Activated B cell treated with CpG ODN at 0.5 μM for 24 hours (primary cell): ENCODE measurements at places on chromosomes 6 and 20. TPM values are rescaled to one million over a fixed set of nuclear protein-coding genes. Genes with fewer than 3 reads are reported as not detected.

DNA sequence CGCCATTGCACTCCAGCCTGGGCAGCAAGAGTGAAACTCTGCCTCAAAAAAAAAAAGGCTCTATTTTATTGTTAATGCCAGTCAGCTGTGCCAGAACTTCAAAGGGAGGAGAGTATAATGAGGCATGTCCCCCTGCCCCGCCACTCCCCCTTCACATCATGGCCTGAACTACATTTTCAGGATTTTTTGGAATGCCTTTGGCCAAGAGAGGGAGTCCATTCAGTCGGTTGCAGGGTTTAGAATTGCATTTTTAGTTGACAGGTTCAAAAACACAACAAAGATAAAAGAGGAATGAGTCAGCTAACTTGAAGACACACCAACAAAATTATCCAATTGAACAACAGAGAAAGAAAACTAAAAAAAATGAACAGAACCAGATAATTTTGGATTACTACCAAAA is 59.1 kb downstream of the CEP43 start:
- peaks cover 23% of the 10 kb centered on the region for H3K4me1 ChIP-seq
- no peak overlapping the region for H3K27ac ChIP-seq
- no peaks in the 10 kb centered on the region for H3K27me3 ChIP-seq
- no peak for DNase-seq
- no peaks in the 10 kb centered on the region for H3K36me3 ChIP-seq

DNA sequence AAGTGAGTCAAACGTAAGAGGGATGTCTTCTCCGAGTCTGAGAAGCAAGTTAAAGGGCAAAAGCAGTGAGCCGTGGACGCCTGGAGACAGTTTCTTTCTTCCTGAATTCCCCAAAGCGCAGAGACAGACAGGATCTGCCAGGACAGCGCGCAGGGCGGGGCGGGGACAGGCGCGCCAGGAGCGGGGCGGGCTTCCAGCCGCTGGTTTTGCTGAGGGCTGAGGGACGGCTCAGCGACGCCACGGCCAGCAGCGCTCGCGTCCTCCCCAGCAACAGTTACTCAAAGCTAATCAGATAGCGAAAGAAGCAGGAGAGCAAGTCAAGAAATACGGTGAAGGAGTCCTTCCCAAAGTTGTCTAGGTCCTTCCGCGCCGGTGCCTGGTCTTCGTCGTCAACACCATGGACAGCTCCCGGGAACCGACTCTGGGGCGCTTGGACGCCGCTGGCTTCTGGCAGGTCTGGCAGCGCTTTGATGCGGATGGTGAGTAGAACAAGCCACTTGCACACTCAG is at the start of gene SCGN:
SCGN (plus strand) TSS at position 209 of the 509 bp plus-strand sequence; CDS start at position 398, 189 bp downstream.
- no peaks in the 10 kb centered on the region for H3K4me1 ChIP-seq
- no peak for DNase-seq
- no peak within 1 kb of the TSS for H3K4me3 ChIP-seq
- H3K27me3 ChIP-seq, result peaks cover 40% of the 10 kb centered on the region

DNA sequence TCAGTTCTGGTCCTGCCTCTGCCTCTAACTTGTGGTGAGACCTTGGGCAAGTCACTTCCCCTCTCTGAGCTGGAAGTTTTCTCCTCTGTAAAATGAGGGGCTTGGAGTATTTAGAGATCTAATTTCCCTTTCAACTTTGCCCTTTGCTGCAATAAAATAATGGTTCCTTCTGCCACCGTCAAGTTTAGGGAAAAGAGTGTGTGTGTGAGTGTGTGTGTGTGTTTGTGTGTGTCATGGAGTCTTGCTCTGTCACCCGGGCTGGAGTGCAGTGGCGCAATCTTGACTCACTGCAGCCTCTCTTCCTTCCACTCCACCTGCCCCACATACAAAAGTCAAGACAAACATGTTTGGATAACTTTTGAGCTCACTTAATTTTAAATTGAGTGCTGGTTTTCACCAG is 39.2 kb upstream of the PIM1 start:
- no peak for DNase-seq
- peaks cover 12% of the 10 kb centered on the region for H3K4me1 ChIP-seq
- H3K27me3 ChIP-seq, result peaks cover 3% of the 10 kb centered on the region
- H3K27ac ChIP-seq, result no peak overlapping the region

- no peak for DNase-seq
- H3K4me3 ChIP-seq, result no peak overlapping the region
- H3K27ac ChIP-seq, result no peak overlapping the region
These were observed 348.3 kb downstream of the CDH26 start for GRCh38 chr20:60306551-60306950.

DNA sequence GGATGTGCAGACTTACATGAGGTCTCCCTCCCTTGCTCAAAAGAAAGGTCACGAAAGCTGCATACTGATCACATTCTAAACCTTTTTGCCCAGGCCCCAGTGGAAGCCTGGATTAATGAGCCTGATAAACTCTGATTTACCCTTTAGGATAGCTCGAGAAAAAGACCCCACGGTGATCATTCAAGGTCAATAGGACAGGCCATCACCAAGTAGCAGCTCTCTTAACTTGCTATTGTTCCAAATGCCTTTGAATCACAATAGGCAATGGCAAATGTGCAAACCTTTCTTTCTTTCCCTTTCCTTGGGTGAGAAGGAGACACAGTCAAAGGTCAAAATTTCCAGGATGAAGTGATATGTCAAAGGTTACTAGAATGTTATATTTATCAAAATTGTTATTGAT is 327.3 kb downstream of the HDGFL1 start:
- DNase-seq, result no peak
- no peaks in the 10 kb centered on the region for H3K36me3 ChIP-seq
- no peak overlapping the region for H3K4me3 ChIP-seq
- H3K27ac ChIP-seq, result no peak overlapping the region

GRCh38 chr20:56631318-56631989 is 2.3 kb downstream of the TFAP2C start:
- peaks cover 15% of the 10 kb centered on the region for H3K4me1 ChIP-seq
- no peak overlapping the region for H3K4me3 ChIP-seq
- no peak overlapping the region for H3K27ac ChIP-seq
- H3K27me3 ChIP-seq, result peaks cover 52% of the 10 kb centered on the region
- no peaks in the 10 kb centered on the region for H3K36me3 ChIP-seq

GRCh38 chr6:148780918-148781436 is 34.1 kb downstream of the UST start:
- peak overlapping the region; percentile 56 for H3K4me3 ChIP-seq
- H3K27me3 ChIP-seq, result no peaks in the 10 kb centered on the region
- no peak for DNase-seq
- H3K27ac ChIP-seq, result peak overlapping the region; percentile 69

DNA sequence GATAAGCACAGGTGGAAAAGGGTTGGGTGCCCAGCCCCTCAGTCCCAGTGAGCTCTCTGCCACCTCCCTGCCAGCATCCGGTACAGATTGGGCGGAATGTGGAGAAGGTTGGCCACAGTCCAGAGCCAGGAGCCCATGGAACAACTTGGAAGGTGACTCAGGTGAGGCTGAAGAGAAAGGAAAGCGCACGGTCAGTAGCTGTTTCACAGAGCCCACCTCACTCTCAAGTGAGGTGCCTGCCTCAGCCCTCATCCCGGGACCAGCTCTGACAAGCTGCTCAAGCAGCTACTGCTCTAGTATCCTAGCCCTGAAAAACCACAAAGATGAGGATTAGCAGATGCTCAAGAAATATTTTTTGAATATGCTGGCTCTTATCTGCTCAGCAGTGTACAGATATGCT is 1.1 kb upstream of the MMP24OS start:
- peaks cover 40% of the 10 kb centered on the region for H3K4me1 ChIP-seq
- peak overlapping the region; percentile 72 for H3K27ac ChIP-seq
- peaks cover 55% of the 10 kb centered on the region for H3K36me3 ChIP-seq

DNA sequence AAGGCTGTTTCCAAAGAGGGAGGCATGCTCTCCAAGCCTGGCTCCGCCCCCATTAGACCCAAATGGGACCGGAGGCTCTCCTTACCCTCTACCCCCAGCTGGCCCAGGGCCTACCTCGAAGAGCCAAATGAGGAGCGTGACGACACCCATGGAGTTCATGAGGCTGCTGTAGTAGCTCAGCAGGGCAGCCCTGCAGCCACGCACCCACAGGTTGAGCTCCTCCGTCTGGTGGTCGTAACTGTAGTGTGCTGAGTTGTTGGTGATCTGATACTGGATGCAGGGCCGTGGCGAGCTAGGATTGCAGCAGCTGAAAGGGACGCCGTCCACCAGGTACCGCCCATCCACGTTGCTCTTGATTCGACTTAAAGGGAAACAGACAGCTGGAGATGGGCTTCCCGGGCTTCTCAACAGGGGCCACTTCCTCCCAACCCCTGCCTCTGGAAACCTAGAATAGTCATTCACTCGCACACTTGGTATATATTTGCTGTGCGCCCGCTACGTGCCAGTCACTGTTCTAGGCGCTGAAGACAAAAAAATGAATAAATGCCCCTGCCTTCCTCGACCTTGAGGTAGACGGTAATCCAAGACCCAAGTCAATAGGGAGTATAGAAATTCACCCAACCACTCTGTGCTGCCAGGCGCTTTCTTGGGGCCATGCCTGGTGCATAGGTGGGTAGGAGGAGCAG is 18.0 kb downstream of the PRPH2 start:
- H3K4me1 ChIP-seq, result no peaks in the 10 kb centered on the region
- no peak overlapping the region for H3K27ac ChIP-seq
- no peaks in the 10 kb centered on the region for H3K27me3 ChIP-seq
- H3K4me3 ChIP-seq, result no peak overlapping the region

- no peaks in the 10 kb centered on the region for H3K27me3 ChIP-seq
- H3K36me3 ChIP-seq, result no peaks in the 10 kb centered on the region
- H3K27ac ChIP-seq, result no peak overlapping the region
These were observed 66.3 kb downstream of the RBM38 start for GRCh38 chr20:57457243-57458095.

GRCh38 chr20:58048096-58048702 is 180.3 kb downstream of the ANKRD60 start:
- H3K36me3 ChIP-seq, result no peaks in the 10 kb centered on the region
- no peak overlapping the region for H3K27ac ChIP-seq
- peaks cover 17% of the 10 kb centered on the region for H3K27me3 ChIP-seq
- no peak overlapping the region for H3K4me3 ChIP-seq
- H3K4me1 ChIP-seq, result no peaks in the 10 kb centered on the region
- no peak for DNase-seq

- H3K27ac ChIP-seq, result no peak overlapping the region
- H3K4me3 ChIP-seq, result no peak overlapping the region
- DNase-seq, result no peak
- H3K27me3 ChIP-seq, result no peaks in the 10 kb centered on the region
- no peaks in the 10 kb centered on the region for H3K36me3 ChIP-seq
These were observed 6.4 kb upstream of the FANCE start for GRCh38 chr6:35445691-35446090.

GRCh38 chr6:47083586-47084047 is 41.5 kb upstream of the ADGRF1 start:
- no peak overlapping the region for H3K27ac ChIP-seq
- H3K36me3 ChIP-seq, result no peaks in the 10 kb centered on the region
- no peaks in the 10 kb centered on the region for H3K4me1 ChIP-seq
- H3K27me3 ChIP-seq, result peaks cover 12% of the 10 kb centered on the region
- no peak for DNase-seq
- H3K4me3 ChIP-seq, result no peak overlapping the region

- H3K4me1 ChIP-seq, result peaks cover 20% of the 10 kb centered on the region
- H3K27ac ChIP-seq, result peak overlapping the region; percentile 76
These were observed 184.2 kb upstream of the MAN1A1 start for GRCh38 chr6:119533603-119534279.

DNA sequence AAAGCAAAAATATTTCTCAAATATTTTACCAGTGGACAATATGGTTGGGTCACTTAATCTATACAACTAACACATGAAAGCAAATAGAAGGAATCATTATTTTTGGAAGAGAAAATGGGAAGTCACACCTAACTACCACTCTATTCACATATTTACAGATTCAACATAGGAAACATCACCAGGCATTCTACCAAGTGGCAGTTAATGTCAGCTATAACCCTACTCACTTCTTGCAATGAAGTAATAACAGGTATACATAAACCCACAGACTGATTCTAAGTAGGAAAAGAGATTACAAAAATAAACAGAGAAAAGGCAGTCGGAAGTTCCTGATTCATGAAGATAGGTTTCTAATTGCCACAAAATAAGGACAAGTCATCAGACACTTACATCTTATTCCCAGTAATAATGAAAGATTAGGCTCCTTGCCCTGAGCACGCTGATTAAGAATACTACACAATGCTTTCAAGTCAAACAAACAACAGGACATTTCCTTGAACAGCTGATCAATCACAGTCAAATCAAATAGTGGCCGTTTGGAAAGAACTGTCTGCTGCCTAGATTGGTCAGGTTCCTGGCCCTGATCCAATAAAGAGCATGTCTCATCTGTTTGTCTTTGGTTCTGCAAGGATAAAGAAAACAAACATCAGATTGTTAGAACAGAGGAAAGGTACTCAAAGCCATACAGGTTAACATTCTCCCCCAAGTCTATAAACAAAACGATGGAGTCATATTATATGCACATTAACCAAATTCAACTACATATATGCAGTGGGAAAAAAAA is 79.2 kb upstream of the PLN start:
- H3K36me3 ChIP-seq, result peaks cover 63% of the 10 kb centered on the region
- no peak overlapping the region for H3K4me3 ChIP-seq
- no peak for DNase-seq
- no peaks in the 10 kb centered on the region for H3K27me3 ChIP-seq

GRCh38 chr20:62603907-62604785 is 38.2 kb upstream of the SLCO4A1 start:
- peaks cover 77% of the 10 kb centered on the region for H3K4me1 ChIP-seq
- H3K36me3 ChIP-seq, result no peaks in the 10 kb centered on the region
- H3K4me3 ChIP-seq, result peak overlapping the region; percentile 28

- H3K4me3 ChIP-seq, result no peak overlapping the region
- H3K4me1 ChIP-seq, result peaks cover 6% of the 10 kb centered on the region
- no peak for DNase-seq
- H3K36me3 ChIP-seq, result peaks cover 22% of the 10 kb centered on the region
- H3K27me3 ChIP-seq, result no peaks in the 10 kb centered on the region
These were observed 46.6 kb downstream of the ZNF831 start for GRCh38 chr20:59210186-59210585.

DNA sequence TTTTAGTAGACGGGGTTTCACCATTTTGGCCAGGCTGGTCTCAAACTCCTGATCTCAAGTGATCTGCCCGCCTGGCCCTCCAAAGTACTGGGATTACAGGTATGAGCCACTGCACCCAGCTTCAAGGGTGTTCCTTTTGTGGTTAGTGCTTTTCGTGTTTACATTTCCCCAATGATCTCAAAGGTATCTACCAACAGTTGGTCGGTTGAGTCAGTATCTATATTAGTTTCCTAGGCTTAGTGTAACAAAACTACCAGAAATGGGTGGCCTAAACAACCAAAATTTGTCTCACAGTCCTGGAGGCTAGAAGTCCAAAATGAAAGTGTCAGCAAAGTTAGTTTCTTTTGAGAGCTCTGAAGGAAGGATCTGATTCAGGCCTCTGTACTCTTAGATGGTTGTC is 30.1 kb downstream of the CASP8AP2 start:
- no peak overlapping the region for H3K27ac ChIP-seq
- no peaks in the 10 kb centered on the region for H3K27me3 ChIP-seq
- peaks cover 18% of the 10 kb centered on the region for H3K4me1 ChIP-seq
- no peak overlapping the region for H3K4me3 ChIP-seq
- H3K36me3 ChIP-seq, result peaks cover 66% of the 10 kb centered on the region

GRCh38 chr6:108434222-108434621 is 126.5 kb upstream of the FOXO3 start:
- H3K36me3 ChIP-seq, result peaks cover 1% of the 10 kb centered on the region
- DNase-seq, result no peak
- no peaks in the 10 kb centered on the region for H3K4me1 ChIP-seq
- H3K4me3 ChIP-seq, result no peak overlapping the region
- no peaks in the 10 kb centered on the region for H3K27me3 ChIP-seq

- no peak overlapping the region for H3K27ac ChIP-seq
- DNase-seq, result no peak
- no peak overlapping the region for H3K4me3 ChIP-seq
These were observed 194.5 kb upstream of the CDH4 start for GRCh38 chr20:61057443-61058121.

TAPBP gene
- total RNA-seq, result 319 and 350 TPM in 2 replicates

PKIB gene
- total RNA-seq, result 0.81 and 1.2 TPM in 2 replicates

SLC35D3 gene
- not detected in 2 replicates for total RNA-seq

HS3ST5 gene
- total RNA-seq, result not detected in 2 replicates

C6orf52 gene
- 1.0 and 1.6 TPM in 2 replicates for total RNA-seq

HLA-DQB2 gene
- total RNA-seq, result 95.7 and 107 TPM in 2 replicates

BPI gene
- total RNA-seq, result not detected in 2 replicates

BCKDHB gene
- 16.6 and 17.0 TPM in 2 replicates for total RNA-seq

HTR1E gene
- total RNA-seq, result not detected in 2 replicates

ADGRB3 gene
- total RNA-seq, result not detected in 2 replicates
